ENCODE measurements at places on chromosomes 3 and 15.

DNA sequence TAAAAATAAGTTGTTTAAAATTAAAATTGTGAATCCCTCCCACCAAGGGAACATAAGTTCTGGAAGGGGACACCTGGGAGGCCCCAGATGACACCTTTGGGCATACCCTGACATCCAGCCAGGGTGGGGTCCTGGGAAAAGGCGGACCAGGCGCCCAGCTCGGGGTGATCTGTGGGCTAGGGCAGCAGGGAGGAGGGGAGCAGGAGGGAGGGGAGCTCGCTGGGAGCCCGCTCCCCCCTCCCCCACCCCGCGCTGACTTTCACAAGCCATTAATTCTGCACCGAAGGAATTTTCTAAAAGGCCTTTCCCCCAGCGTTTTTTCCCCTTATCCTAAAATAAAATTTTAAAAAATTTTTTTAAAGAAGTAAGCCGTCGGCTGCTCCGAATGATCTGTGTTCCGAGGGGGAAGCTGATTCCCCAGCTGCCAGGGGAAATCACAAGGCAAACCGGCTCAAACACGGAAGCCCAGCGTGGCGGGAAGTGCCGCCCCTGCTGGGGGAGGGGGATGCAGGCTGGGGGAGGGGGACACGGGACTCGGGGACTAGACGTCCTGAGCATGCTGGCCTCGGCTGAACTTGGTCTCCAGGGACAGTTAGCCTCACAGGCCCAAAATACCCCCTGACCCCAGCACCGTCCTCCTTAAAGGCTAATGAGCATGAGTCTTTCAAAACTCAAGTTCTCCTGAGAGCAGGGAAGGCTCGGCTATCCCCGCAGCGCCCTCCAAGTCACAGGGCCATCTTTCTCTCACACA is 13.9 kb downstream of the PLXND1 start:
- DNase-seq, result no peak

DNA sequence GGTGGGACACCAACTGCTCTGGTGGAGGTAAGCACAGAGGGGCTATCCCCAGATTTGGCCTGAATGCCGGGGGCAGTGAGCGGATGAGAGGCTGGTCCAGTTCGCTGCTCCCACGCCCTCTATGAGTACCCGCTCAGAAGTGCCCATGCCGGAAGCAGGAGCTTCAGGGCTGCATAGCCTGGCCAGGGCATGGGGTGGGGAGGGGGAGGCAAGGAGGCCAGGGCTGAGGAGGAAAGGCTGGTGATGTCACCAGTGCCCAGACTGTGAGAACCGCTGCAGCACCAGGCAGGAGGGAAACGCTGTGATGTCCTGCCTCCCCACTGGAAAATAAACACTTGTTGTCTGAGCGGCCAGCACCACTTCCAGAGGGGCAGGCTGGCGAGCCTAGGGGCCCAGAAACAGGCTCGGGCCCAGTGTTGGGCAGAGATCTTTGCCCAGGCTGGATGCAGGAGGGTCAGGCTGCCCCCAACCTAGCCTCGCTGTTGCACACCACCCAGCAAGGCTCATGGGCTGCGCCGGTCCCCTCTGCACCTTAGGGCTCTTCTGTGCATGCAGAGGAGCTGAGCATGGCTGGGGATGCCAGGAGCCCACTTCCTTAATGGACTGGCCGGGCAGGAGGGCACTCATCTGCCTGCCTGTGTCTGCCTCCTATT is 10.9 kb upstream of the DLL4 start:
- no peak for DNase-seq

DNA sequence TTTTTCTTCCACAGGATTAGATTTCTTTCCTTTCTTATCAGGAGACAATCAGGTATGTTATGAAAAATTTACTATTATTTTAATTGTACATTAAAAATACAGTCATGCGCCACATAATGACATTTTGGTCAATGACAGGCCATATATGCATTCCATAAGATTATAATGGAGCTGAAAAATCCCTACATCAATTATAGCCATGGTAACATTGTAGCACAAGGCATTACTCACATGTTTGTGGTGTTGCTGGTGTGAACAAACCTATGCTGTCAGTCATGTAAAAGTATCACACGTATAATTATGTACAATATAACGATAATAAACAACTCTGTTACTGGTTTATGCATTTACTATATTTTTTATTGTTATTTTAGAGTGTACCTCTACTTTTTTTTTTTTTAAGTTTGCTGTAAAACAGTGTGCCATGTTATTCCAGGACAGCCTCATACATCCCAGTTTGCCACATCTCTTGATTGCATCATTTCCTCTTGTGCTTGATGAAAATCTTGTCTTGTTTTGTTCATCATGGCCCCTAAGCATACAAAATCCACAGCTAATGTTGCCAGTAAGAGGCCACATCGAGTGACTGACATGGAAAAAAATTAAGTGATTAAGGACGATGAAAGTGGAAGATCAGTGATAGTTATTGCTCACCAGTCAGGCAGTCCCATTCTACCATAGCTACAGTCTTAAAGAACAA is 21.4 kb downstream of the CALML4 start:
- no peak for DNase-seq

DNA sequence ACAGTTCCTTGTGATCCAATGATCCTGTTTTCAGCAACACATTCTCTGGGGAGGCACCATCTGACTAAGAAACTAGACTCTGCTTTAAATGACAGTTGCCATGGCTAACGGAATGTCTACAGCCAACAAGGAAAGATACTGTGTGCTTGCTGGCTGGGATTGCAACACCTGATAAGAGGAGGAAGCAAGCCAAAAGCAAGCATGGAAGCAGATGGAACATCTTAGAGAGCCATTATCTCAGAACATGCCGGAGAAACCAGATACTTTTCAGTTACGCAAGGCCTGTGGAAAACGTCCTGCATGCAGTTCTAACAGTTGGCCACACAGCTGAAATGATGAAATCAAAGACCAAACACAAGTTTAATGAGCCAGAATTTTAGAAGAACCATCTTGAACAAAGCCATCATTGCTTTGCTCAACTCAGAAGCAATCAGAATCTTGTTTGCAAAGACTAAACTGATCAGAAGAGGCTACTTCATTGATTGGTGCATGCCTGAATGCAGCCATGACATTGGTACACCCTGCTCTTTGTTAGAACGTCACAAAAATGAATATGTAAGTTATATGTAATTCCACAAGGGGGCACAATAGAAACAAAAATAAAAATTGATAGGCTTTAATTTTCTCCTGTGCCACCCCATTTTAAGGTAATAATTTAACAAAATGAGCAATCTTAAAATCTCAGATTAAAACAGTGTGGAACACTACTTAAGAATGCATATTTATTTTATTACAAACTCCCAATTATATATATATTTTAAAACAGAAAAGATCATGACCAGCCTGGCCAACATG is 50.8 kb downstream of the GXYLT2 start:
- DNase-seq, result peak; percentile 63

DNA sequence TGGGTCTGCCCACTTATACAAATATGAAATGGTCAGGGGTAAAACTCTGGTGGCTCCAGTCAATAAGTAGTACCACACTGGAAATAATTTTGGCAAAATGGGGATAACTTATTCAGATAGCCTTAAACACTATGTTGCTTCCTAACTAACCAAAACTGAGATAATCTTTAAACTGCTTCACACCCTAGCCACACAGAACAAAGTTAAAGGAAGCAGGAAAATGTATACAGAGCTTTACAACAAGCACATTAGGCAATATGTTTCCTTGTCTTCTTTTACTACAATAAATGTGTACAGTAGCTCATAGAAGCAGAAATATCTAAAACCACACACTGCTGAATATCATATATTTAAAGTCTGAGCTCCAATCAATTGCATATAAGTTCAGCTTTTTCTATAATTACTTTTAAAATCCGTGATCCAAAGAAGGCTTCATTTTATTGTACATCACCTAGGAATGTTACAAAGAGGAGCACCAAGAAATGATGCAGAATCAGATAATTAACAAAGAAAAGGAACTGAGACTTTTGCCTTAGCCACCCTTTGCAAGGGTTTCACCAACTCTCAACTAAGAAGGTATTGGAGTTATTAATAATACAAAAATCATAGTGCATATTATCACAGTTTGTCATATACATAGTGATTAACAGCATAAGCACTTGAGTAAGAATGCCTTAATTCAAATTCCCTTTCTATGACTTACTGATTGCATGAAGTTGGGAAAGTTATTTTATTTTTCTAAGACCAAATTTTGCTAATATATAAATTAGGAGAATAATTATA is 9.2 kb upstream of the SSR3 start:
- no peak for DNase-seq

GRCh38 chr3:59027607-59028006 is 22.2 kb downstream of the CFAP20DC start:
- no peak for DNase-seq
